ENCODE measurements at places on chromosomes 12 and 14.

GRCh38 chr12:63941879-63942278 is 97.4 kb downstream of the SRGAP1 start:
- no peak for DNase-seq

GRCh38 chr12:40325349-40325960 is 100.7 kb downstream of the LRRK2 start:
- DNase-seq: peak; percentile 23

DNA sequence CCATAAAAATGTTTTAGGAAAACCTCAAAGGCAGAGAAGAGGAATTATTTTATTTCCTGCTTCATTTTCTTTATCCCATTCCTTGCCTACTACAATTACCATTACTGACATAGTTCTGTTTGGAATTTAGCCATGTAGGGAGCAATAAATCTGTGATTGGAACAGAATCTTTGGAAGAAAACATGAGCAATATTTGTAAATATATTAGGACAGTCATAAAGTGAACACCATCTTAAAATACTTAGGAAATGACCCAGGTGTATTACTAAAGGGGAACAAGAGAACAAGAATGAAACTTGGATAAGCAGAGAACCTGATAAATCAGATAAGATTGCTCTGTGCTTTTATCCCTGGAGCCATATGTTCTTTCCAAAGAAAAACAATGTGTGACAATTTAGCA is 1326.0 kb upstream of the FLRT2 start:
- DNase-seq: no peak

DNA sequence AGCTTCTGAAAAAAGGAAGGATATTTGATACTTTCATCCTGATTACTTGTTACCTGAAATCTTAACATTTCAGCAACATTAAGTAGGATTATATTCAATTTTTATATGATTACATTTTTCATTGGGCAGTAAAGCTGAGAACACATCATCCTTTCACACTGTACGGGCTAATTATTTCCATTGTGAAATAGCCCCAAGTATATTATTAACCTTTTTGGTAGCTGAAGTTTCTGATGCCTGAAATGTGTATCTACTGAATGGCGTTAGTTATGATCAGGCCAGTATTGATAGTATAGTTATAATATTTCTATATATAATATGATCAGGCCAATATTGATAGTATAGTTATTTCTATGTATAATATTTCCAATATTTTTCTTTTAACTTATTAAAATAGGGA is 10.1 kb downstream of the SPATS2 start:
- DNase-seq: no peak

- DNase-seq: no peak
These were observed 9.6 kb upstream of the SPTB start for GRCh38 chr14:64889352-64889751.

DNA sequence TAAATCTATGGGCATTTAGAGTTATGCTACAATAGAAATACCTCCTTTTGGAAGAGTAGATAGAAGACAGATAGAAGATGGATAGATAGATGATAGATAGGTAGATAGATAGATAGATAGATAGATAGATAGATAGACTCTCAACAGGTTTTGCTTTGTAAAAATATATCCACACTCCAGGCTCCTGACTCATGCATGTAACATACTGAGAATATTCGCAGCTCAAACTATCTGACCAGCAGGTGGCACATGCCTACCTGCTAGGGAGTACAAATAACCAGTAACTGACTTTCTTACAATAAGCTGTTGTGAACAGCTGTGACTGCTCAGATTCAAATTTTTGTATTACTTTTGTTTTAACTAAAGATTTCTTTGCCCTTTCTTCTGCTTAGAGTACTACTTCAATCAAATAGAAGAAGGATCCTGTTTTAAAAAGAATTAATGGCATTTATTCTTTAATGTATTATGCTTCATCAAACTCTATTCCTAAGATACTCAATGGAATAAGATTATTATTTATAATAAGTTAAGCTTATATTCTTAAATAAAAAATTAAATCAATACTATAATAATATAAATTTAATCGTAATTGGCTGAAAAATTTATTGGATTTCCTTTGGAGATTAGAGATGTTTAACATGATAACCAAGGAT is 15.8 kb upstream of the CPNE8 start:
- peak; percentile 38 for DNase-seq

DNA sequence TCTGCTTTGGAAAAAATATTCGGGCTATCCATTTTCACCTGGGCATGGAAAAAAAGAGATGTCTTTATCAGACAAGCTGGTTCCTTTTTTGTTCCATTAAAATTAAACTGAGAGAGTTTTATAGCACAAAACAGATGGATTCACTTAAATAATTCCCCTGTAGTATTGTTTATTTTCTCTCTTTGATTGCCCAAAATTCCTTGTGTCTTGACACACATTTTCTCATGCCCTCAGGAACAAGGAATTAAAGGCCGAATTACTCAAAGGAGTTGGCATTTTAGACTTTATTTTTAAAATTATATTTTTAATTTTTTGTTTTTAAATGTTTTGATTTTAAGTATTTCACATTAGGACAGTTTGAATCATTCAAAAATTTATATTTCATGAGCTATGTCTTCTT is 69.6 kb upstream of the SLCO1C1 start:
- DNase-seq: no peak

- DNase-seq: peak; percentile 46
These were observed 1482.5 kb upstream of the TMEM132C start for GRCh38 chr12:126784328-126784921.

- DNase-seq: no peak
These were observed 253.0 kb downstream of the KTN1 start for GRCh38 chr14:55832974-55833373.

DNA sequence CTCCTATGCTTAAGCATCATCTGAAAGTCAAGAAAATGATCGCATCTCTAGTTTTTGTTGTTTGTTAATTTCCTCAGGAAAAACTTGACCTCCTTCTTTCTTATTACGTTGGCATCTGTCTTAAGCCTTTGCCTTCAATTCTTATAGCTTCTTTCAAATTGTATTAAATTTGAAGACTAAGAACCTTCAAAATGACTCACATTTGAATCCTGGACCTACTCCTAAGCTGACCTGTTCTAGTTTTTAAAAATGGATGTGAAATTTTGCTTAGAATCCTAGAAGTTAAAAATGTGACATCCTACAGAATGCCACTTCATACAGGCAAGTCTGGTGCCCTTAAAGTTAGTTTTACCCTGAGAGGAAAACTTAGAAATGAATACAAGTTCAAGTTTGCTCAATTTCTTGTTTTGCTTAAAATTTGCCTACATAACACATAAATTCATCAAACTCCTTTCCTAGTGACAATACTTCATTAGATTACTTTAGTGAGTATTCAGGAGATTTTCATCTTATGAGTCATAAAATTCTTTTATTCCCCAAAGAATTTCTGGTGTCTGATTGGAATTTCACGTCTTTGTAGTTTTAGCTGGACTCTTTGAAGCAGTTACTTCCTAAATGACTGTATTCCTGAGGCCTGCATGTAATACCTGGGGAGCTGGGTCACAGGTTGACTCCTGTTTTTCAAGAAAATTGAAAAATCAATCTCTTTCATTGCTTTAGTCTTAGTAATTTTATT is 152.3 kb downstream of the MSRB3 start:
- no peak for DNase-seq

GRCh38 chr14:54676812-54677708 is 110.1 kb downstream of the SAMD4A start:
- DNase-seq: no peak

DNA sequence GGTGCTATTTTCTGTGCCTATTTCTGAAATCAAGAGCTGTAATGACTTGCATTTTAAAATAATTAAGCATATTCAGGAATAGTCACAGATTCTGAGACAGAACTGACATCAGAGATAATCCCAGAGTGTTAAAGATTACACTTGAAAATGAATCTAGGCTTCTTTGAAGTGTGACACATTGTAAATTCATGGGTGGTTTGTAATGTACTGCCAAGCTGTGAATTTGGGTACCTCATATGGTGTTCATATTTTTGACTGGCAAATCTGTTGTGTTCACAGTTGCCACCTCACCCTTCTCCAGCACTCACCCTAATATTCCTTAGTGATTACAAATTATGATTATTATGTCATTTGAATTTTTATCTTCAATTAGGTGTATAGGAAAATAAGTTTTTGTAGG is 78.5 kb upstream of the CSRP2 start:
- DNase-seq: no peak

DNA sequence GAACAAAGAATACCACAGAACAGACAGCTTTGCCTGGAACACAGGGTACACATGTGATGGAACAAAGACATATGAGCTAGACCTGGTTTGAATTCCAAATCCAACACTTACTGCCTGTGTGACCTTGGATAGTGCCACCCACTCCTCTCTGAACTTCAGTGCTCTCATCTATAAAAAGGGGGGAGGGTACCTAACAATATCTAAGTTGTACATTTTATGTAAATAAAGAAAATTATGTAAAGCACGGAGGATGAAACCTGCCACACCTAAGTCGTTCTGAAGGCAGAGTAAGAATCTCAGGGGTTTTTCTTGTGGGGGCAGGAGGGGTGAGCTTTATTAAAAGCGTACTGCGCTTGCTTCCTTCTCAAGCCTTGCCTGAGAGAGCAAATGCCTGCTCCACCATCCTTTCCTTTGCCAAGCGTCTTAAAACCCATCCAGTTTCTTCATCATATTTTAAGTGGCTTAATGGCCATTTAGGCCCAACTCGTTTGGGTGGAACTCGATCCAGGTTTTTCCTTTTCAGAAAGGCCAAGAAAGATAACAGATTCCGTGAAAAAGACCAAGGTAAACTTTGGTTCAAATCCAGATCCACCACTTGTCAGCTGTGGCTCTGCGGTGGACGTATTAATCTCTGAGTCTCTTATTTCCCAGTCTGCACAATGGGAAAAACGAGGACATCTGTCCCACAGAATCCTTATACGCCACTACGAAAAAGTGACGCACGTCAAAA is 946 bp downstream of the DDX24 start:
- DNase-seq: peak; percentile 39

DNA sequence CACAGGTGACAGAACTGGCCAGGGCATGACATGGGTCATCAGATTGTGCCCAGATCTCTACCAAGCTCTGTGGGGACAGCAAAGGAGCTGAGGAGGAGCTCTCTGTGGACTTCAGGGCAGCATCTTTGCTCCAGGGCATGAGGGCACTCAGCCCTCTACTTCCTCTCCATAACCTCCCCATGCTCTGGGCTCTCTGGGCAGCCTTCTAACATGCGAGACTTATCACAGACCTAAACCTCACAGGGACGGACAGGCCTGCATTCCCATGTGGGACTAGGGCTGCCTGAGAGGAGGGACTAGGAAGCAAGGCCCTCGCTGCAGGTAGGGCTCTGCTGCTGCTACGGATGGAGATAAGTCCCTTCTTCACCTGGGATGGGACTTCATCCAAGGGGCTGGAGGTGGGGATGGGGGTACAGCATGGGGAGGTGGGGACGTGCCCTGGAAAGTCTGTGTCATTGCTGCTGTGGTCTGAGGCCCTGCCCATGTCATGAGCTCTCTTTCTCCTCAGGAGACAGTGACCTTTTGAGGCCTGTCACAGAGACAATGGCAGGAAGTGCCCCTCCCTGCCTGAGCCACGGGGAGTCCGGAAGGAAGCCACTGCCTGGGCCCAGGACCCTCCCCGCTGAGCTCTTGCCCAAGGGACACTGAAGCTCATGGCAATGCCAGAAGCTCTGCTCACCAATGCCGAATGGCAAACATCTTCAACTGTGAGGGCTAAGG is 44.1 kb downstream of the PITPNM2 start:
- DNase-seq: peak; percentile 67

DNA sequence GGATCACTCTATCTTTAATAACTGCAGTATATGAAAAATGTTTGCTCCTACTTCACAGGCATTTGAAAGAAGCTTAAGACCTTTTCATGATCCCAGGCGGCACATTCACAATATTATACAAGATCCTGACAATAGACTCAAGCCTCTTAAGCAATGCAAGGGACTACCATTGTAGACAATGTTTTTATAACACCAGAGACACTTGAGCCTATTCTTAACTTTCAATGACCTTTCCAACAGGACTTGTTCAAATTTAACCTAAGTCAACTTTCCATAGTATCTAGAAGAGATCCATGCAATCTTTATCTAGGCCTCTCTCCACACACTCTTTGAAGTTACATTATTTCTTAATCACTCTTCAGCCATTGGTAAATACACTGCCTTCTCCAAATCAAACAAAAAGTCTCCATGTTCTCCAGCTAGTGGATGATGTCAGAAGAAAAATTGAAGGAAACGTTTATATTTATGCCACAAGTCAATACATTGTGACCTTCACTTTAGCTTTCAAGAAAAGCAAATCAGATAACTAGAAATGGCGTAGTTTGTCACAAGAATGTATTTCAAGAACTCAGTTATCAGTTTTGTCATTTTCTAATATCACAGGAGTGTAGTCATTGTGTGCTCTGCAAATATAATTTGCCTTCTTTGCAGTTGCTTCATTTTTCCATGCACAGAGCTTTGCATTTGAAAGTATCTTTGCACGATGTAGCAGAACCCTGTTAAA is 41.2 kb downstream of the PHLDA1 start:
- no peak for DNase-seq

GRCh38 chr12:27344246-27344645 is 11.6 kb downstream of the BMAL2 start:
- DNase-seq: no peak

GRCh38 chr12:70823182-70823976 is 97.2 kb downstream of the PTPRR start:
- DNase-seq: no peak

- DNase-seq: no peak
These were observed 73.2 kb downstream of the RIMBP2 start for GRCh38 chr12:130642856-130643255.

DNA sequence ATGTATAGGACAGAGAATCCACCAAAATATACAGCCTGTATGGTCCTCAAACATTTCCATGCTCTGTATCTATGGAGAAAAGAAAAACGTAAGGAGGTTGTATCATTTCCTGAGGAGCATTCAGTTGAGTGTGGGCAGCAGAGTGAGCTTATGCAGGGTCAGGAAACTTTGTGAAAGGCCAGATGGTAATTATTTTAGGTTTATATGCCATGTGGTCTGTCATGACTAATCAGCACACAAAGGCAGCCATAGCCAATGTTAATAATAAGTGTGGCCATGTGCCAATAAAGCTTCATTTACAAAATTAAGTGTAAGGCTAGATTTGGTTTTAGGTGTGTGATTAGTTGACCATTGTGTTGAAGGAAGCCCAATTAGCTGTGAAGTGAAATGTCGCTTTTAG is 33.2 kb upstream of the A2M start:
- DNase-seq: no peak

- no peak for DNase-seq
These were observed 29.0 kb upstream of the AMN start for GRCh38 chr14:102893452-102893851.

- peak; percentile 62 for DNase-seq
These were observed 276.3 kb upstream of the CRY1 start for GRCh38 chr12:107369679-107370078.

DNA sequence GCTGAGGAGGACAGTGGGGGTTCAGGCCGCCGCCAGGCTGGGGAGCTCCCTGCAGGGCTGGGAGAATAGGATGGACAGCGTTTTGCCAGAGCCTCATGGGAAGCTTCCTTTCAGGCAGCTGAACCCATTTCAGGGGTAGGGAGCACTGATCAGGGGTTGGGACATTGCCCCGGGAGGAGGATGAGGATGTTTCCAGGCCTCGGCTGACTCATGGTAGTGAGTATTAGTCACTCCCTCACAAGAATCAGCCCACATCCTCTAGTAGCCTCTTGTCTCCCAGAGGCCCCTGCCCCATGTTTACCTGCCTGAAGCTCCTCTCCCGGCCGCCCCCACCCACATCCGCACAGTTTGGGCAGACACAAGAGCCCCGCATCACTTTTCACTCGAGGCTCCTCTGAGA is 89.8 kb downstream of the ZFP36L1 start:
- DNase-seq: no peak
